ENCODE measurements at places on chromosomes 2 and 18.

DNA sequence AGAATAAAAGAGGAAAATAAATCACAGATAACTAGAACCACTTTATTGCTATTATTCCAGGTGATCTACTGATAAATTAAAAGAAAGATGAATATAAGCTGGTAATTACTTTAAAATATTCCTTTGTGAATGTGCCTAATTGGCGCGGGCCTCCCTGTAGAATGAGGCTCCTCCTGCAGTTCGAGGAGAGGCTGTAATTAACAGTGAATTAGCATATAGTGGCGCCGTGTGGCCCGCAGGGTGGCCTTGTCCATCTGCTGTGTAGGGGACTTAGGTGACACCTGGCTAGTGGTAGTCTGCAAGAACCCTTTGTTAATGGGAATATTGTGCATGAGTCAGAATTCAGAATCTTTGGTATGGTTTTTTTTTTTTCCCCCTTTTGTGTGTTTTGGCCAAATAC is 119.8 kb downstream of the AGAP1 start:
- no peak for DNase-seq

GRCh38 chr18:52334896-52335295 is 5.1 kb upstream of the DCC start:
- DNase-seq, result no peak

DNA sequence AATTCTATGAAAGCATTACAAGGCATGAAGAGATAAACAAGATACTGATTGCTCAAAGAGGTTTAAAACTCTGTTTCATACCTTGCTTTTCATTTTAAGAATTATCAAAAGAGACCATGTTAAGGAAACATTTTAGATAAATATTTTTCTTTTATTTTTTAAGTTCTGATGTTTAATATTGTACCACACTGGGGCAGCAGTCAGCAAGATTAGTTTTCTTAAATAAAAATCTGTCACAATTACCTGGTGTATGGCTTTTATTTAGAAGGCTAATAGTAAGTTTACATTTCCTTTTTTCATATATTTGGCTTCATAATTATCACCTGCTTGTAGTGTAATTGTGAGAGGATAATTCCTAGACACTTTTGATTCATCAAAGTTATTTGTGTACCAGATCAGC is 46.4 kb downstream of the ZNF804A start:
- no peak for DNase-seq

GRCh38 chr18:24657444-24657842 is 197.0 kb downstream of the HRH4 start:
- no peak for DNase-seq

- DNase-seq, result no peak
Observed at GRCh38 chr2:69560147-69560482, 83.4 kb downstream of the AAK1 start.

- no peak for DNase-seq
Observed at GRCh38 chr2:127014630-127015029, 92.3 kb downstream of the BIN1 start.

- DNase-seq, result no peak
Observed at GRCh38 chr18:25262920-25263319, 89.0 kb downstream of the ZNF521 start.

DNA sequence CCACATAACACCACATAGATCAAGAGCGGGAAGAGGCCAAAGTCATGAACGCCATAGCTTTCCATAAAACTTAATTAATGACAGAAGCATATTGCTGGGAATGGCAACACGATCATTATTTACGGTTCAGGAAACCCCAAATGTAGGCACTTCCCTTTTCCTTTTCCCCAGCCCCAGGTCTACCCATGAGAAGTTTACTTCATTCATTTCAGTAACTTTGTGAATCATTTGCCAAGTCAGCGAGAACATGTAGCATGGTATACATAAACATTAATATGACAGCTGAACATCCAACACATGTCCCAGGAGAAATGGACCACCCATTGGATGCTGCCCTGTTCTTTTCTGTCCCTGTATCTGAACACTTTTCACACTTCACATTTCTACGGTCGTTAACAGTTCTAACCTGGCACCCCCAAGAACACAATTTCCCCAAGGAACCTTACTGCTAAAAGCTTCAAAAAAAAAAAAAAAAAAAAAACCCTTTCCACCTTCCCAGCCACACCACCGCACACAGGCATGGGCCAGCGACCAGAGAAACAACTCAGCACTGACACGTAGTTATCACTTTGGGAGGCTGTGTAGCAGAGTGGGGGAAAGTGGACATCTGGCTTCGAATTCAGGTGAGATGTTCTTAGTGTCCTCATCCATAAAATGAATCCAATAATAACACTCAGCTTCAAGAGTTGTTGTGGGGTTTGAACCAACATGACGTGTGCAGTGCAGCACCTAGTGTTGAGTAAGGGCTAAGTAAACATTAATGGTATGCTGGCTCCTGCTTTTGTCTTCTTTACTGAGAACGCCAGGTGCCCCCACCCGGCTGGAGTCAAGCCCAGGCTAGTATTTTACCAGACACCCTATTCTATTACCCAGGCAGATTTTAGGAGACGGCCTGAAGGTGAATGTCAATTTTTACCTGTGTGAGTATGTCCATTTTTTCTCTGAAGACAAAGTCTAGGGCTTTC is 371.5 kb downstream of the LNPK start:
- DNase-seq, result no peak

DNA sequence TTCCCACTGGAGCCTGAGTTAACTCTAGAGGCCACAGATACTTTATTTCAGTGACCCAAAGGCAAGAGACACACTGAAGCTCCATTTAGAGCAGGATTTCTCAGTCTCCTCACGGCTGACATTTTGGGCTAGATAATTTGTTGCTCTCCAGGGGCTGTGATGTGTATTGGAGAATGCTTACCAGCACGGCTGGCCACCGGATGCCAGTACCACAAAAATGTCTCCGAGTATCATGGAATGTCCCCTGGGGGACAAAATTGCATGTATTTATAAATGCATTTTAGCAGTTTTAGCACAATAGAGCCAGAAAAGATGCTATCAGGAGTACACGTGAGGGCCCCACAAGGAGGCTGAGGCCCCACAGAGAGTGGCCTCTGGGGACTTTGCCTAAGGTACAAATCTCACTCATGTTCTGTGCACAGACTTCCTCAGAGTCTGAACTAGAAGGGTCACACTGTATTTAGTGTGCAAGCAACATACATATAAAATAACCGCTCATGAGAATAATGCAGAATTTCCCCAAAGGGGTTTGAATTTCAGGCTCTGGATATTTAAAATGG is 20.5 kb upstream of the DCC start:
- DNase-seq, result no peak

DNA sequence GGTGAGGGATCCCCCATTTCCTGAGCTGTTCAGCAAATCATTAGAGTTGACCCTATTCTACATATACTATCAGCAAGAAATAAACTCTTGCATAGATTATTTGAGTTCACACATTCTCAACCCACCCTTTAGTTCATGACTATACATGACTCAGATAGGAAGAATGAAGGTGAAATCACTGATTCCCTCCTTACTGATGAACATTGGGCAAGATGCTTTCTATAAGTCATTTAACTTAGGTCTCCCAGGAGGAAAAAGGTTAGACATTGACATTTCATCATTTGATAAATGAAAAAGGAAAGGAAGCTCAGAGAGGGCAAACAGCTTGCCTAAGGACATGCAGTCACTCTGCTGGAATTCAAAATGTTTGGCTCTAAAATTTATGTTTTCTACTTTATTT is 408.0 kb downstream of the TMEM182 start:
- no peak for DNase-seq

DNA sequence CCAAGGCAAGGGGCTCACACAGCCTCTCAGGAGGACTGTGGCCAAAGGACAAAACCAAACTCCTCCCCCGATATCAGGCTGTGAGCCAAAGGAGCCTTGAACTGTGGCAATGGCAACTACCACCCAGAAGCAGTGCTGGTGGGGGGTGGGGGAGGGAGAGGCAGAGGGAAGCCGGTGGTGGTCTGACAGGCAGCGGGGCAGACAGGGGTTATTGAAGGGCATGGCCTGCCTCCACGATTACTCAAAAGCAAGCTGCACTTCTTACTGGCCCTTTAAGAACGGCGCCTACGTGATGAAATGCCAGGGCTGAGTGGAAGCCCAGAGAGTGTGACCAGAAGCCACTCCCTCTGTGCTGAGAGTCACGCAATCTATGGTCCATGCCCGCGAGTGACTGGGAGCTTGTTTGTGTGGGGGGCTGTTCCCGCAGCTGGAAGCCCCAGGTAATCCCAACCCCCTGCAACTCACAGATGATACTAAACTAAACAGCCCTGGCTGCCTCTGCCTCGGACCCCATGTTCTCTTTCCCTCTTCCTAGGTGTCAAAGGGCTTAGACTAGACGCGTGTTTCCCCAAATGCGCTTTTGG is 128.2 kb upstream of the CXCR4 start:
- DNase-seq, result no peak

DNA sequence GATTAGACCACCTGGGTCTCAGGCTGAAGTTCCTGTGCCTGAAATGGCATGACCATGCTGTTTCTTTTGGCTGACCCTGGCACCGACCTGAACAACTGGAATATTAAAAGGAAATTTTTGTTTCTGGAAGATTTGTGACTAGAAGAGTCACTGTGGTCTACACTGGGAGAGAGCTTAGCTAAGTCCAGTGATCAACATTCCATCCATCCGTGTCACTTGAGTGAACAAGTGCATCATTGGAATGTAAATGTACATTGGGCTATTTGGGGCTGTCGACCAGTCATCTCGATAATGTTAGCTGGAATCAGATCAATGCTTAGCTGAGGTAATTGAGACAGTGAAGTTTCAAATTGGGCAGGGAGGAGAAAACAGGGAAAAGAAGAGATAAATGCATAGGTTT is 95.4 kb upstream of the CCDC85A start:
- no peak for DNase-seq

GRCh38 chr2:27493948-27494283 is 1.1 kb downstream of the FNDC4 start:
- DNase-seq, result no peak
